ENCODE measurements at places on chromosomes 16 and 17. TPM values are rescaled to one million over a fixed set of nuclear protein-coding genes. Genes with fewer than 3 reads are reported as not detected.

Gene LRRC37A
- 6.8 TPM for total RNA-seq

Gene VTN
- 139 TPM for total RNA-seq

DNA sequence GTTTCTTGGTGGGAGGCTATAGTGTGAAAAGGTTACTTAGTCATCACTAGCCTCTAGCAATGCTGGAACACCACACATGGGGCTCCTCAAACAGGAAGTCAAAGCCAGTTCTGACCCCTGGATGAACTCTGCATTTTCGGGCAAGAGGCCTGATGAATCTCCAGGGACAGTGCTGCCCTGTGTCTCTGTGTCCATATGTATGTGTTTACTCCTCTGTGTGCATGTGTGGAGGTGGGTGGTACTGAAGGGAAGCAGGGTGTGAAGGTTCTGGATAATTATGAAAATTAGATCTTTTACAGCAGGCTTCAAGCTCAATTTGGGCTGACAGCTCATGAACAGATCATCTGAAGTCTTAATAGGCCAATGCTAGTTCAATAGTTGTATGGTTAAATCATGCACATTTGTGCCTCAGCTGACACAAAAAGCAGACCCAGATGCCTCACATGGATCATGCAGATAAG lies 133.6 kb downstream of the SNX11 start:
- peaks cover 4% of the 10 kb centered on the region for H3K27me3 ChIP-seq
- no peak for DNase-seq
- no peak overlapping the region for H3K4me3 ChIP-seq
- peaks cover 32% of the 10 kb centered on the region for H3K4me1 ChIP-seq

DNA sequence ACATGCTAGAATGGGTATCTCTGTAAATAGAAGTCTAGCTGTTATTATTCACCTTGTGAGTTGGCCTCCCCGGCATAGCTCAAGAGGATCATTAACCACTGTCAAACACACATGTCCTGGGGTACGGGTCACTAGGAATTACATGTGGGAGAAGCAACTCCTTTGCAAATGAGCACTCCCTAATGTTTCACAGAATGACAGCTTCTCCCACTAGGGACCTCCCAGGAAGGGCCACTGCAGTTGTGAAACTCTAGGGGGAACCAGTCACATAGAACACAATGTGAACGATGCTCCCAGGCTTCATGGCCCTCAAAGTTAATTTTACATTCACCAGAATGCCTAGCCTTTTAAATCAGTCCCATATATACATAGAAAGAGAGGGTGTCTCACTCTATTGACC lies 12.4 kb upstream of the ZNF19 start:
- DNase-seq, result no peak
- no peaks in the 10 kb centered on the region for H3K27me3 ChIP-seq
- H3K27ac ChIP-seq, result no peak overlapping the region
- H3K4me1 ChIP-seq, result no peaks in the 10 kb centered on the region
- no peak overlapping the region for H3K4me3 ChIP-seq
- H3K36me3 ChIP-seq, result peaks cover 2% of the 10 kb centered on the region

- no peak overlapping the region for H3K27ac ChIP-seq
- DNase-seq, result no peak
- H3K4me1 ChIP-seq, result peaks cover 3% of the 10 kb centered on the region
- peaks cover 3% of the 10 kb centered on the region for H3K36me3 ChIP-seq
- H3K27me3 ChIP-seq, result no peaks in the 10 kb centered on the region
Measured at GRCh38 chr16:8712589-8713361, 38.4 kb downstream of the ABAT start.

Measured in progenitor cell of endocrine pancreas (in vitro differentiated cells).